ENCODE measurements at places on chromosomes 2 and 18.

GRCh38 chr2:150538651-150539201 lies 51.3 kb upstream of the RND3 start:
- DNase-seq: no peak

DNA sequence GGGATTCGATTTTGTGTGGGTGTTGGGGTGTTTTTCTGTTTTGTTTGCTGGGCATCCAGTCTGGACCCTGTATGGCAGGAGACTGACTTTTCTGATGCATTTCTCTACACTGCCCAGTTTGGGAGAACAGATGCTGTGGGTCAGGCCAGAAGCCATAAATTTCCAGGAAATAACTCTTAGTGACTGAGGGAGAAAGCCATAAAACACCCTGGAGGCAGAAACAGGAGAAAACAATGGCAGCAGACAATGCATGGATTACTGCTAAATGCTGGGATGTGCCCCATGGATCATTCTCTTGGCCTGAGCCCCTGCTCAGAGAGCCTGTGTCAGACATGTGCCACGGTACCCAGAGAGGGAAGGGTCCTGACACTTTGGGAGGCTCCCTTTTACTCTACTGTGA lies 133.6 kb upstream of the CAPN13 start:
- DNase-seq: no peak

GRCh38 chr2:177474998-177475397 lies 82.4 kb downstream of the AGPS start:
- no peak for DNase-seq

DNA sequence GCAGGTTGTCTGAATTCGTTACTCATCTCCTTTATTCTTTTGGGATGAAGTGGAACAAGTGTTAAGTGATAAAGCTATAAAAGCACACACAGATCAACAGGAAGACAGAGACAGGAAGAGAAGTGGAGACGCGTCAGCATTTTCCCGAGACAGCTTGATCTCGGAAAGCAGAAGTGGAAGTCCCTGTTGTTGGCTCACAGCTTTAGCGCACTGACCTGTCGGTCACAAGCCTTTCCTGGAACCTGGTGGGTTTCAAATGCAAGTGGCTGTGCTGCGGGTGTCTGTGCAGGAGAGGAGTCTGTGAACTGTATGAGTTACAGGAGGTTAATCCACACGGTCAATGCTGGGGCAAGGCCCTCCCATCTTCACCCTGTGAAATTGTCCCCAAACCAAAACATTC lies 116.6 kb upstream of the PELI1 start:
- peak; percentile 27 for DNase-seq

- DNase-seq: no peak
Observed at GRCh38 chr2:112754564-112754963, 9.8 kb downstream of the CKAP2L start.

GRCh38 chr2:186381573-186381972 lies 104.5 kb upstream of the ZC3H15 start:
- DNase-seq: no peak

DNA sequence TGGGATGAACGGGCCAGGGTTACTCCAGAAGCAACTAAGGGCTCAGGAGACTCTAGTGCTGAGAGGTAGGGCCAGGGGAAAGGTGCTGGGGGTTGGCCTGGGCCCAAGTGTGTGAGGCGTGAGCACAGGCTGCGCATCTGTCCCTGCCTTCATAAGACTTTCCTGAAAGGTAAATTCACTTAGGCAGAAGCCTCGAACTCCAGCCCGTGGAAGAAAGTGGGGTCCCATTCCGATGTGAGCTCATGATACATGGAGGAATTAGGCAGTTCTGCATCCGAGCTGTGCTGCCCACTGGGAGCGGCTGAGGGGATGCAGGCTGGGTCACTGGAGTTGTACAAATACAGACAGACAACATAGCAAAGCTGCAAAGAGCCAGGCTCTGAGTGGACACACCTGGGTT lies 16.2 kb downstream of the PARD6G start:
- DNase-seq: no peak

- no peak for DNase-seq
Observed at GRCh38 chr2:121248766-121249343, 36.1 kb downstream of the TFCP2L1 start.
